ENCODE measurements at places on chromosomes 2 and 18.

GRCh38 chr2:130819226-130819607 lies 17.5 kb upstream of the ARHGEF4 start:
- no peak for DNase-seq

DNA sequence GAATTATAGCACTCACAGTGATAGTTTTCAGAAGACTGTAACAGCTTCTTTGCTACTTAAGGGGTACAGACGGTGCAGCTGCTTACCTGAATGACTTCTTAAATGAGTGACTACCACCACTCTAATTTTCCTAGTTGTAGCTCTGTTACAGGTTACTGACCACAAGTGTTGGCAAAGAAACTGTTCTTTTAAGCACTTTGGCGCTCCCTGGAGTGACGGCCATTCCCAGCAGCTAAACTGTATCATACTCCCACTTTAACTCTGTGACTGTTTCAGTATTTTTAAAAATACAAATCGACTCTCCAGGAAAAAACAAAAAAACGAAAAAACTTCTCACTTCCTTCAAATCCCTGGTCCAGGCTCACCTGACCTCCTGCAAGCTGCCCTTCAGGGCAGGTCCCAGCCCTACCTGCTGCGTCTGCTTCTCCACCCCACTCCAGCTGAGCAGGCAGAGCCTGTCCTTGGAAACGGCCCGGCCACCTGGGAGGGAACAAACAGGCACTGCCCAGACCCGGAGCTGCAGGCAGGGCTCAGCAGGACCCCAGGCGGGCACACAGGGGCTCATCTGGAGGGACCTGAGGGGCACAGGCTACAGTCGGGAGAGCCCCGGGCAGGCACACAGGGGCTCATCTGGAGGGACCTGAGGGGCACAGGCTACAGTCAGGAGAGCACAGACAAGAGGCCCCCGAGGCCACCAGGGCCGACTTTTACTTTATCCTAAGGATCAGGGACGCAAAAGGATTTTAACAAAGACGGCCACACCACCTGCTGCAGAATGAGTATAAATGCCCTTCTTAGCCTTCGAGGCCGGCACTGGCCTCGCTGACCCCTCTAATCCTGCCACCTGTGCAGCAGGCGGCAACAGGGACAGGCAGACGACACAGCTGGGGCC lies 24.5 kb downstream of the SLC66A2 start:
- no peak for DNase-seq

GRCh38 chr18:57727952-57728807 lies 74.9 kb downstream of the ATP8B1 start:
- no peak for DNase-seq

DNA sequence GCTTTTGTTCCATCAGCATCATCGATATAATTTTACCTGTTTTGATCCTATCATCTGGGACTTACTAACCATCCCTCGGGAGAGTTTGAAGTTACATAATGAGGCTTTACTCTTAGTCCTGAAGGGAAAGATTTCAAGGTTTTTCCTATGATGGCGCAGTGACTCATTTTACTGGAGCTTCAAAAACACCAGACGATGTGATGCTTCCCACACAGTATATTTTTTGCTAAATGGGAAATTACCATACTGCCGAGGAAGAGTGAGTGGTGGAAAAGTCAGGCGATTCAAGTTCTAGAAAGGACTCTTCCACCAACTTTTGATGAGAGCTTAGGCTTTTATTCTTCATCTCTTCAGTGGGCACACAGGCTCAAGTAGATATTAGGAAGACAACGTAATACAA lies 44.6 kb upstream of the GCG start:
- DNase-seq: no peak

Measured in HEK293T (cell line).